Type B pancreatic cell (in vitro differentiated cells): ENCODE measurements at places on chromosomes 11 and 22.
A peak's percentile ranks its signal among the peaks of the same experiment; 100 is the strongest.

- no peaks in the 10 kb centered on the region for H3K36me3 ChIP-seq
- H3K4me1 ChIP-seq: peaks cover 40% of the 10 kb centered on the region
- H3K27ac ChIP-seq: no peak overlapping the region
- no peak overlapping the region for H3K4me3 ChIP-seq
Observed at GRCh38 chr11:126518071-126518971, 162.8 kb downstream of the ST3GAL4 start.

DNA sequence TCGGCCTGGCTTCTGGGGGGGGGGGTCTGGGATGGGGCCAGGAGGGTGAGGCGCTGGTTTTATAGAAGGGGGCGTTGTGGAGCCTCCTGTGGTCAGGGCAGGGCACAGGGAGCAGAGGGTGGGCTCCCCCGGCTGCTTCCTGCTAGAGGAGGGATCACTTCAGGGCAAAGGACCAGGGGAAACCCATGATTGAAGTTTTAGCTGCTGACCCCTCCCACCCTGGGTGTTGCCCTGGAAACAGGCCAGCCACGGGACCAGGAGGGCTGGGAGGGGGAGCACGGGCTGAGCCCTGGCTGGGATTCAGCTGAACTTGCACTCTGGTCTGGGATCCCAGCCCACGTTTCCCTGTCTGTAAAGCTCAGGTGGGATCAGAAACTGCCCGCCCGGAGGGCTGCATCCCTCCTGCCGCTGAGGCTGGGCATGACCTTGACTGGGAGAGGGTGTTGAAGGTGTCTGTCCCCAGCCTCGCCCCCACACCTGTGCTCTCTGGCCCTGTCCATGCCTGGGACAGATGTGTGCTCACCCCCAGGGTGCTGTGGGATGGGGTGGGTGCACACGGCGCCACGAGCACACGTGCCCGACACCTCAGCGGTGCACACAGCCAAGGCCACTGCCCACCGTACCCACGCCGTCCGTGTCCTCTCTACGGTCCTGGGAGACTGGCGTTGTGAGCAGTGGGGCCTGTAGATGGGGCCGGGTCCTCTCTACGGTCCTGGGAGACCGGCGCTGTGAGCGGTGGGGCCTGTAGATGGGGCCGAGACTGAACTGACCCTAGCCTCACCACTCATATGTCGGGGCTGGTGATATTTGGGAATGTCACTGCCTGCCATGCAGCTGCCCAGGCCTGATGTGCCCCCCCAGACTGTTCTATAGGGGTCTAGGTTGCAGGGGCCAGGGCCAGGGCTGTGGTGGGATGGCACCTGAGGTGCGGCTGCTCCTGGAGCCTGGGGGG is 2.3 kb downstream of the TSPAN4 start:
- H3K36me3 ChIP-seq: no peaks in the 10 kb centered on the region
- H3K27me3 ChIP-seq: no peaks in the 10 kb centered on the region
- H3K27ac ChIP-seq: peak overlapping the region; percentile 70
- H3K4me1 ChIP-seq: peaks cover 21% of the 10 kb centered on the region
- peak overlapping the region; percentile 79 for H3K4me3 ChIP-seq

DNA sequence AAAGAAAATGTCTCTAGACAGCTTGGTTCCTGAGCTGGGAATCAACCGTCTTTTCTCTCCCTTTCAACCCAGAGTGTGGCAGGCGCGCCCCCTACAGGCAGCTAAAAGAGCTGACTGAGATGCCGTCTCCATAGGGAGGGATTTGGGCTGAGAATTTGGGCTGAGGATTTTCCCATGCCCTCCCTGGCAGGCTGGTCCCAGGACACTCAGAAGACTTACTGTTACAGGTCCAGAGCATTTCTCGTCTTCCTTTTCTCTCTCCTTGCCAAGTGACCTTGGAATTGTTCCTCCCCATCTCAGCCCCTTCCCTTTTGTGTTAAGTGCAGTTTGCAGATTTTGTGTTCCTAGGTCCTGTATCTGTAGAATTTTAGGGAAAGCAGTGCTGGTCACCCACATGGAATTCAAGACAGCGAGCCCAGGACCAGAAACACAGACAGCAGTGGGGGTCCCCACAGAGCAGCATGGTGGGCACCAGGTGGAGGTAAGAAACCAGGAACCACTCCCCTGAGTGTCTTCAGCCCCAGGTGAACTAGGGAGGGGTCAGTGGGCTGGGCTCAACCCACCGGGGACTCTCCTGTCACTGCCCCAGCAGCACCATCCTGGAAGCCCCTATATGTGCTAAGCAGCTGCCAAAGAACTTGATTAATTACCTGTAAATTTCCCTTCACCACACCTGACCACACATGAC is 9.9 kb upstream of the IGLL5 start:
- peak; percentile 74 for DNase-seq
- no peak overlapping the region for H3K27ac ChIP-seq
- no peaks in the 10 kb centered on the region for H3K4me1 ChIP-seq

DNA sequence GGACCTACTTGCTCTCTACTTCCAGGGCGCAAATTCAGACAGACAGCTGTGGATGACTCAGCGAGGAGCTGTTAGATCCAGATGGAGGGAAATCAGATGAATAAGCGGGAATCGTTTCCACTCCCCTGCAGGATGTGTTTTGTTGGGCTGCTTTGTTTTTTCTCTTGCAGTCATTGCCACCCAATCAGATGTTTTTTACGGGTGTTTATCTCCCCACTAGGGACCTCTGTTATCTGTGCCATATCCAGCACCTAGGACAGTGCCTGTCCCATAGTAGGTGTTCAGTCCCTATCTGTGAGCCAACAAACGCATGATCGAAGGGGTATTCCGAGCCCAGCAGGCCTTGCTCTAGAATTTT is 51.1 kb upstream of the PARVG start:
- H3K27me3 ChIP-seq: peaks cover 4% of the 10 kb centered on the region
- H3K4me1 ChIP-seq: peaks cover 9% of the 10 kb centered on the region
- H3K27ac ChIP-seq: no peak overlapping the region
- H3K4me3 ChIP-seq: no peak overlapping the region
- peaks cover 7% of the 10 kb centered on the region for H3K36me3 ChIP-seq

GRCh38 chr11:68352591-68352990 is 40.2 kb downstream of the LRP5 start:
- H3K4me1 ChIP-seq: peaks cover 23% of the 10 kb centered on the region
- peak overlapping the region; percentile 54 for H3K27ac ChIP-seq
- no peak overlapping the region for H3K4me3 ChIP-seq

DNA sequence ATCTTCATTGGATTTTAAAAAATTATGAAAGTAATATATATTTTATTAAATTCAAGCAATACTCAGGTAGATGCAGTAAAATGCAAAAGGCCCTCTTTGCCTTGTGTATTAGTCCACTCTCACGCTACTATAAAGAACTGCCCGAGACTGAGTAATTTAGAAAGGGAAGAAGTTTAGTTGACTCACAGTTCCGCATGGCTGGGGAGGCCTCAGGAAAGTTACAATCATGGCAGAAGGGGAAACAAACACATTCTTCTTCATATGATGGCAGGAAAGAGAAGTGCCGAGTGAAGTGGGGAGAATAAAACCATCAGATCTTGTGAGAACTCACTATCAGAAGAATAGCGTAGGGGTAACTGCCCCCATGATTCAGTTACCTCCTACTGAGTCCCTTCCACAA is 130.8 kb downstream of the HIPK3 start:
- no peak overlapping the region for H3K27ac ChIP-seq
- no peaks in the 10 kb centered on the region for H3K4me1 ChIP-seq
- no peak overlapping the region for H3K4me3 ChIP-seq
- H3K36me3 ChIP-seq: no peaks in the 10 kb centered on the region
- peaks cover 17% of the 10 kb centered on the region for H3K27me3 ChIP-seq

GRCh38 chr11:123525511-123525918 is 95.4 kb downstream of the GRAMD1B start:
- no peak overlapping the region for H3K27ac ChIP-seq
- peaks cover 8% of the 10 kb centered on the region for H3K4me1 ChIP-seq
- peaks cover 5% of the 10 kb centered on the region for H3K27me3 ChIP-seq
- H3K36me3 ChIP-seq: no peaks in the 10 kb centered on the region
- no peak overlapping the region for H3K4me3 ChIP-seq

DNA sequence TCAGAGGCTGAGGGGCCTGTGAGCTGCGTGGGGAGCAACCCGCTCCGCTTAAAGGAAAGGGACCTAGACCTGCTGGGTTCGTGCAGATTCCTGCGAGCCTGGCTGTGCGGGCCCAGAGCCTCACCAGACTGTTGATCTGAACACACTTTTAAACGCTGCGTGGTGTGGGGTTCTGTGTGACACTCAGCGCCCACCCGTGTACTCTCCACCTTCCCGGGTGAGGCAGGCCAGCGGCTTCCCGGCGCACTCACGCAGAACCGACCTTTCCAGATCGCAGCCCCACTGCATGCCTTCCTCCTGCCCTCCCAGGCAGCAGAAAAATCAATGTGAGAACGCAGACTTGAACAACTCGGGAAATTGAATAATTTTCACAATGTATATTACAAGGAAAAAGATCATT is 388.6 kb downstream of the TBC1D22A start:
- H3K27me3 ChIP-seq: no peaks in the 10 kb centered on the region
- no peak overlapping the region for H3K27ac ChIP-seq
- no peaks in the 10 kb centered on the region for H3K4me1 ChIP-seq
